ENCODE measurements at places on chromosomes 12 and 14.

DNA sequence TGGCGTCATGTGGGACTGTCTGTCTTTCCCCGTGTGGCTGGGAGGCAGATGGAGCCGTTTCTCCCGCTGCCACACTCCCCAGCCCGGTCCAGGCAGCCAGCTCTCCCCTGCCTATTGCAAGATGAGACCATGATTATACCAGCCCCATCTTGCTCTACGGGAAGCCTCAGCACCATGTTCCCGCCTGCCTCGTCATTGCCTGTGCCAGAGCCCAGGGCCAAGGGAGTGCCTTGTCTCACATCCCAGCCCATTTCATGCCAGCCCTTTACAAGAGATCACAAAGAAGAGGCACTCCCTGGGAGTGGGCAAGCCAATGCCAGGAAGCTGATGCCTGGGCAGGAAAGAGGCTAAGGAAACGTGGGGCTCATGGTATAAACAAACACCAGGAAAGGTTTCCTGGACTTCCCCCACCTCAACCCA, 23.9 kb downstream of the GPR68 start:
- DNase-seq: no peak

DNA sequence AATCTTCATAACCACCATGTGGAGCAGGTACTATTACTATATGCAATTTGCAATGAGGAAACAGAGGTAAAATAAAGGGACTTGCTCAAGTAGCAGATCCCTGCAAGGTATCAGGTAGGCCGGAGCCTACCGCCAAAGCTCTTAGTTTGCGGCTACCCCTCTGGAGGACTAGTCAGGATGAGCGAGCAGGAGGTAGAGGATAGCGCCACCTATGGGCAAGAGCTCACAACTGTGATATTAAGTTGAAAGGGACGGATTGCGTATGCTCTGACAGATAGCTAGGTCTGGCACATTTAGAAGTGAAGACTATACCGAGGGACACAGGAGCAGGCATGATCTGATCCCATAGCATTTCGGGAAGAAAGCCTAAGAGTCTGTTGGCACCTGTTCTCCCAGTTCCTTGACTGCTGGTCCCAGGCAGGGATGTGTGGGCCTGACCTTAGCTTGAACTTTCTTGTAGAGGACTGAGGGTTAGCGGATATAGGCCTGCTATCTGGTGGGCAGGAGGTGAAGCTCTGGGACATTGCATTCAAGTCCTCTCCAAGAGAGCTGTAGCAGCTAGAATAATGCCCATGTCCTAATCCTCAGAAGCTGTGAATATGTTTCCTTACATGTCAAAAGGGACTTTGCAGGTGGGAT, 48.0 kb downstream of the SLC17A8 start:
- DNase-seq: no peak

DNA sequence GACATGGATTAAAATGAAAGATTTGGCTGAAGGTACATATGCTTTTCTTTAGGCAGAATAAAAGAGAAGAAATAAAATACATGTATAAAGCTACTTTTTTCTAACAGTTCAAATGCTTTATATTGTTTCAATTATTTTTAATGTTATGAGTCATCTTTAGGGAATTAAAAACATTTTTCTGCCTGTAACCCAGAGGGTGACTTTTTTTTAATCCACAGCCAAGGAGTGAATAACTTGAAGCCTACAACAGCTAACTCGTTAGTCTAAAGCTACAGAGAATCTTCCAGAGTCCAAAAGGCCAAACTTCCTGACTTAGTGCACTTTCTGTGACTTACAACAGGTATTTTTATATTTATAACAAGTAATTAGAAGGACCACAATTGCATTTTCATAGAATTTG, 151.6 kb downstream of the SEC23A start:
- DNase-seq: no peak

- no peak for DNase-seq
Observed at GRCh38 chr14:63275611-63276010, 43.1 kb downstream of the GPHB5 start.

DNA sequence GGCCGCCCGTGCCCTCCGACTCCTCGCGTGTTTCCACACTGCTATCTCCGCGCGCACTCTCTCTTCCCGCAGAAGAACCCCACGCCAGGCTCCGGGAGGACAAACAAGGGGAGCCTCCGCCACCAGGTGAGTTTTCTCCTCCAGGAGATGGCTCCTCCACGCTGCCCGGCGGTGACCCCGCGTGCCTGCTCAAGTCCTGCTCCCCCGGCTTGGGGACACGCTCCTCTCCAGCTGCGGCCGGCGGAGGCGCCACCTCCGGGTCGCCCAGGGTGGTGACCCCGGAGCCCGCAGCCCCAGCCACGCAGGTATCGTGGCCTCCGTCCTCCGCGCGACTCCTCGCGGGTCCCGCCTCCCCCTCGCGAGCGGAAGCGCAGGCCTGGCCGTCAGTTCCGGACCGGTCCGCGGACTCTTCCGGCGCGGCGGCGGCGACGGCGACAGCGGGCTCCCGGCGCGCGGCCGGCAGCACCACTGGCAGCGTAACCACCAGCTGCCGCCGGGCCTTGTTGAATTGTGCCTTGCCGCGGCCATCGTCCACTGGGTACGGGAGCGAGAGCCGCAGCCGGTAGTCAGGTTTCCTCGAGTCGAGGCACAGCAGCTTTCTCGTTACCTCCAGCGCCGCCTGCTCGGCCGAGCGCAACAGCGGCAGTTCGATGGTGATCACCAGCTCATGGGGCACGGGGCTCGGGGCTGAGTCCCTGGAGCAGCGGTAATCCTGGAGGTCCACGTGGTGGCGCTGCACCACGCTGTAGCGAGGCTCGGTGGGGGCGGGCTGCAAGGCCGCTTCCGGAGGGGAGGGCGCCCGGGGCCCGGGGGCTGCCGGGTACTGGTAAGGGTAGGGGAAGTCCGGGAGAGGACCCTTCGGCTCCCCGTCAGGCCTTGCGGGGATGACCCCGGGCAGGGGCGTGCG, 1.2 kb downstream of the DNAAF2 start:
- DNase-seq: peak; percentile 95

- no peak for DNase-seq
Observed at GRCh38 chr12:103994235-103994634, 28.6 kb downstream of the TDG start.

GRCh38 chr12:55829967-55830600, 697 bp upstream of the DNAJC14 start:
- DNase-seq: peak; percentile 73

DNA sequence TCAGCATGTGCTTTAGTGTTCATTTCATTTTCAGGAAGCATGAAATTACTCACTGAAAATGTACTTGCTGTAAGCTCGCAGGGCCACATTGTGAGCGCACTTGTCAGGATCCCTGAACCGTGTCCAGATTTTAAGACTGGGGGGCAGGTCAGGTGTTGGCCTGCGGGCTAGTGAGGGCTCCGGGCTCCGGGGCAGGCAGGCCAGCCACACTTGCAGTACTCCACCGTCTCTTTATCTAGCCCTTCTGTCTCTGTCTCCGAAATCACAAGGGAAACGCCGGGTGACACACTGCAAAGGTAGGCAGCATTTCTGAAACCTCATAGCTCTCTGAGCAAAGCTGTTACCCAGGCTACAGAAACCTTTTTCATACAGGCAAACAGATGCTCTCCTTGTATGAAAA, 98.7 kb downstream of the EML1 start:
- no peak for DNase-seq

DNA sequence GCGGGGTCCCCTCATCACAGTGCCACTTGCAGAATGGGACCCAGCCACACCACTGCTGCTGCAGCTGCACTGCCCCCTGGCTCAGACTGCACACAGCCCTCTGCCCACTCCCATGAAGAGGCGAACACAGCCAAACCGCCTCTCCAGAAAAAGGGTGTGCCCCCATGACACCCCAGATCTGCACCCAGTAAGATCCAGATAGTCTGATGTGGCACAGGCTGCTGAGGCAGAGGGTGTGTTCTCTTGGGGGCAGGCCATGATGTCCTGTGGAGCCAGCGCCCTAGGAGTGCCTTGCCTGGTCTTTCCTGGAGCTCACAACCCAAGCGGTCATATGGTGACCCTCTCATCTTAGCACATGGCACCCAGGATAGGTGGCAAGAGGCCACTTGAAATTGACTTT, 44.4 kb downstream of the SLC8B1 start:
- DNase-seq: no peak

Data from putamen (tissue), 1 donor.